ENCODE measurements at places on chromosomes 1 and 21. TPM values are rescaled to one million over a fixed set of nuclear protein-coding genes. Genes with fewer than 3 reads are reported as not detected.

Gene HOOK1
- total RNA-seq = 2.1 TPM

Gene PTCH2
- 2.0 TPM for total RNA-seq

Gene CSMD2
- 0.40 TPM for total RNA-seq

Gene CA6
- total RNA-seq = not detected

Gene CCDC181
- total RNA-seq = 7.5 TPM

Gene STYXL2
- 0.11 TPM for total RNA-seq

Gene LCE1A
- total RNA-seq = not detected

Gene TBX15
- total RNA-seq = 3.2 TPM

Gene FCGR2B
- not detected for total RNA-seq

Gene TRIM67
- total RNA-seq = 1.6 TPM

Gene LCE3D
- not detected for total RNA-seq

Gene PROX1
- total RNA-seq = 14.3 TPM
